Activated CD8-positive, alpha-beta T cell treated with anti-CD3 and anti-CD28 coated beads, Interleukin-2, amount 10 ng/mL, durations not matched to agents 7 days and 5 days (primary cell): ENCODE measurements at places on chromosomes 3 and 15. TPM values are rescaled to one million over a fixed set of nuclear protein-coding genes. Genes with fewer than 3 reads are reported as not detected.

The HGD gene
- 0.26 TPM for total RNA-seq

The GRM2 gene
- 1.1 TPM for total RNA-seq

The SNX33 gene
- 0.55 TPM for total RNA-seq

The ZNF385D gene
- total RNA-seq, result not detected

The RABL3 gene
- 25.5 TPM for total RNA-seq

The ALDH1A2 gene
- total RNA-seq, result not detected

The C3orf80 gene
- total RNA-seq, result not detected

The PLXND1 gene
- total RNA-seq, result 4.1 TPM

The ZNF860 gene
- not detected for total RNA-seq

- H3K27ac ChIP-seq, result no peak overlapping the region
- no peaks in the 10 kb centered on the region for H3K4me1 ChIP-seq
- no peaks in the 10 kb centered on the region for H3K36me3 ChIP-seq
- no peaks in the 10 kb centered on the region for H3K27me3 ChIP-seq
- no peak for DNase-seq
- H3K4me3 ChIP-seq, result no peak overlapping the region
Observed at GRCh38 chr15:86915811-86916331, 836.2 kb downstream of the AGBL1 start.

DNA sequence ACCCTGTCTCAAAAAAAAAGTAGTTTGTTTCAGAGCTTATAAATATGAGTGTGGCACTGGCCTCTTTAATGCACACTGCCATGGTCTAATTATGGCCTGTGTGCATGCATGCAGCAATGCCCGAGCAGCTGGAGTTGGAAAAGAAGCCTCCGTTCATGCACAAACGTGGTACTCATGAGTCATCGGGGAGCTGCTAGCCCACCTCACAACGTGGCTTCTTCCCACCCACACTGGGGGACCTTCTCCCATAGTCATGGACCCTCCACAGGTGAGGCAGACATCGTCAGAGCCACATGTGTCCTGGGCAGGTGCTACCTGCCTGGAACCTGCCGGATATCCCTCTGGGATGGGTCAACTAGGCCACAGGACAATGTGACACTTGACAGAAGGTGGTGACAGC is 66.7 kb downstream of the ATP10A start:
- no peak overlapping the region for H3K27ac ChIP-seq
- peaks cover 72% of the 10 kb centered on the region for H3K4me1 ChIP-seq
- H3K4me3 ChIP-seq, result no peak overlapping the region
- H3K36me3 ChIP-seq, result peaks cover 26% of the 10 kb centered on the region

DNA sequence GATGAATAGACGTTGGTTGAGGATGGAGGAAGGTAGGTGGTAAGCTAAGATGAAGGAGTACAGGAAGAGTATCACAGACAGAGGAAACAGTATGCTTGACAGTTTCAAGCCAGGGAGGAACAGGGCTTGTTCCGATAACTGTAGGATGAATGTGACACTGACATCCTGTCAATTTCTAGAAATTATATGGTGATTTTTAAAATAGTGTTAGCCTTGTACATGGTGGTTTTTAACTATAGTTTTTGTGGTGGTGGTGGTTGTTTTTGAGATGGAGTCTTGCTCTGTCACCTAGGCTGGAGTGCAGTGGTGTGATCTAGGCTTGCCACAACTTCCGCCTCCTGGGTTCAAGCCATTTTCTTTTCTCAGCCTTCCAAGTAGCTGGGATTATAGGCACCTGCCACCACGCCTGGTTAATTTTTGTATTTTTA is 92.8 kb downstream of the FNDC3B start:
- no peak overlapping the region for H3K4me3 ChIP-seq
- H3K27me3 ChIP-seq, result no peaks in the 10 kb centered on the region
- DNase-seq, result peak; percentile 49
- H3K36me3 ChIP-seq, result peaks cover 25% of the 10 kb centered on the region
- H3K4me1 ChIP-seq, result peaks cover 50% of the 10 kb centered on the region

- H3K36me3 ChIP-seq, result no peaks in the 10 kb centered on the region
- H3K4me1 ChIP-seq, result no peaks in the 10 kb centered on the region
- no peaks in the 10 kb centered on the region for H3K27me3 ChIP-seq
- no peak overlapping the region for H3K4me3 ChIP-seq
Observed at GRCh38 chr3:17686613-17687012, 55.8 kb downstream of the TBC1D5 start.

GRCh38 chr3:99128725-99129505 is 227.4 kb upstream of the DCBLD2 start:
- H3K27ac ChIP-seq, result no peak overlapping the region
- DNase-seq, result no peak
- no peaks in the 10 kb centered on the region for H3K4me1 ChIP-seq

DNA sequence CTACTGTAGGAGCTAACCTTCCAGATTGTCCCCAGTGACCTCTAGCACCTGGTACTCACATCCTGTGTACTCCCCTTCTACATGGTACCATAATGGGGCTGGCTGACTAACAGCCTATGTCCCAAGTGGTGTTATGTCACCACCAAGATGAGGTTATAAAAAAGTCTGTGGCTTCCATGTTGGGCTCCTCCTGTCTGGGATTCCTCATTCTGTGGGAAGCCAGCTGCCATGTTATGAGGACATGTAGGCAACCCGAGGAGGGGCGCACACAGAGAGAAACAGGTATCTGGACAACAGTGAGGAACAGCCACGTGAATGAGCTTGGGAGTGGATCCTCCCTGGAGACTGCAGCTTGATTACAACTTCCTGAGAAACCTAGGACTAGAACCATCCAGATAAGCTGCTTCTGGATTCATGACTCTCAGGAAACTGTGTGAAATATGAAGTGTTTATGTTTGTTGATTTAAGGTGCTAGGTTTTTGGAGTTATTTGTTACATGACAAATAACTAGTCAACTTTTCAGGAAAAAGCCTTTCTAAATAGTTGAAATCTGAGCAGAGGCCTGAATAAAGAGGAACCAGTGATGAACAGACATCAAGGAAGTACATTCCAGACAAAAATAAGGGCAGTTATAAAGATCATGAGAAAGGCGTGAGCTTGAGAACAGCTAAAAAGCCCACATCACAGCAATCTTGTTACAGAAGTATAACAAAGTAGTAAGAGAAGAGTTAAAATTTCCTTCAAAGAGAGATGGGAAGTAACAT is 21.7 kb downstream of the GOLIM4 start:
- no peaks in the 10 kb centered on the region for H3K27me3 ChIP-seq
- H3K27ac ChIP-seq, result no peak overlapping the region
- no peak overlapping the region for H3K4me3 ChIP-seq
- no peaks in the 10 kb centered on the region for H3K4me1 ChIP-seq
- H3K36me3 ChIP-seq, result no peaks in the 10 kb centered on the region
- no peak for DNase-seq

GRCh38 chr3:69888040-69888942 is 111.2 kb upstream of the SAMMSON start:
- no peaks in the 10 kb centered on the region for H3K27me3 ChIP-seq
- H3K4me1 ChIP-seq, result no peaks in the 10 kb centered on the region
- H3K4me3 ChIP-seq, result no peak overlapping the region
- no peaks in the 10 kb centered on the region for H3K36me3 ChIP-seq

GRCh38 chr3:159781867-159782266 is 206.8 kb upstream of the IL12A start:
- no peak overlapping the region for H3K4me3 ChIP-seq
- no peaks in the 10 kb centered on the region for H3K4me1 ChIP-seq
- H3K27ac ChIP-seq, result no peak overlapping the region
- DNase-seq, result no peak
- H3K36me3 ChIP-seq, result no peaks in the 10 kb centered on the region

DNA sequence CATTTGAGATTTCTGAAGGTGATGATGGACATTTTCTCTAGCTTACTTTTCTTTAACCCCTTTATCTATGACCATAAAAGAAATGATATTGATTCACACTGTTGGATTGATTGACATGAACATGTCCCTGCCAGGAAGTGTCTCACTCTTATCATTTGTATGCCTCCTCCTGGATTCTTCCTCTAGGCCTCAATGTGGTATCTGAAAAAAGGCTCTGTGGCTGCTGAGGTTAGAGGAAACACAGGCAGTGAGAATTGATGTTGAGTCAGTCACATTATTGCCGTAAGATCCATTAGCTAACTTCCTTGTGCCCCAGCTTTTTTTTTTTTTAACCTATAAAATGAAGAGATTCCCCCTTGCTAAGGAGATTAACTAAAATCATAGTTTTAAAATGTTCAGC is 8.0 kb upstream of the THRB start:
- H3K4me3 ChIP-seq, result no peak overlapping the region
- no peaks in the 10 kb centered on the region for H3K4me1 ChIP-seq
- no peak overlapping the region for H3K27ac ChIP-seq
- no peaks in the 10 kb centered on the region for H3K27me3 ChIP-seq
- no peak for DNase-seq

DNA sequence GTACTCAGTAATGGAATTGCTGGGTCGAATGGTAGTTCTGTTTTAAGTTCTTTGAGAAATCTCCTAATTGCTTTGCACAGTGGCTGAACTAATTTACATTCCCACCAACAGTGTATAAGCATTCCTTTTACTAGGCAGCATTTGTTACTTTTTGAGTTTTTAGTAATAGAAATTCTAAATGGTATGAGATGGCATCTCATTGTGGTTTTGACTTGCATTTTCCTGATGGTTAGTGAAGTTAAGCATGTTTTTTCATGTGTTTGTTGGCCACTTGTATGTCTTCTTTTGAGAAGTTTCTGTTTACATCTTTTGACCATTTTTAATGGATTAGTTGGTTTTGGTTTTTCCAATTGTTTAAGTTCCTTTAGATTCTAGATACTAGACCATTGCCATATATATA is 28.4 kb downstream of the TP63 start:
- no peak overlapping the region for H3K4me3 ChIP-seq
- no peaks in the 10 kb centered on the region for H3K36me3 ChIP-seq
- H3K27ac ChIP-seq, result no peak overlapping the region
- DNase-seq, result no peak
- H3K4me1 ChIP-seq, result no peaks in the 10 kb centered on the region

GRCh38 chr3:186931532-186932280 is 1.4 kb downstream of the ST6GAL1 start:
- peak overlapping the region; percentile 87 for H3K27ac ChIP-seq
- peaks cover 41% of the 10 kb centered on the region for H3K36me3 ChIP-seq
